ENCODE measurements at places on chromosomes 16 and 17. TPM values are rescaled to one million over a fixed set of nuclear protein-coding genes. Genes with fewer than 3 reads are reported as not detected.

ABCC3 gene
- not detected for total RNA-seq

CD300C gene
- total RNA-seq: not detected

NOTUM gene
- 3.0 TPM for total RNA-seq

GRAP gene
- total RNA-seq: 0.48 TPM

MMP28 gene
- not detected for total RNA-seq
